ENCODE measurements at places on chromosomes 12 and 14. TPM values are rescaled to one million over a fixed set of nuclear protein-coding genes. Genes with fewer than 3 reads are reported as not detected.

GRCh38 chr12:14655284-14655683 lies 41.1 kb downstream of the GUCY2C start:
- H3K4me3 ChIP-seq: no peak overlapping the region
- H3K36me3 ChIP-seq: no peaks in the 10 kb centered on the region
- no peak for DNase-seq
- no peak overlapping the region for H3K27ac ChIP-seq
- no peaks in the 10 kb centered on the region for H3K4me1 ChIP-seq

The RNFT2 gene
- 9.7 TPM for total RNA-seq

DNA sequence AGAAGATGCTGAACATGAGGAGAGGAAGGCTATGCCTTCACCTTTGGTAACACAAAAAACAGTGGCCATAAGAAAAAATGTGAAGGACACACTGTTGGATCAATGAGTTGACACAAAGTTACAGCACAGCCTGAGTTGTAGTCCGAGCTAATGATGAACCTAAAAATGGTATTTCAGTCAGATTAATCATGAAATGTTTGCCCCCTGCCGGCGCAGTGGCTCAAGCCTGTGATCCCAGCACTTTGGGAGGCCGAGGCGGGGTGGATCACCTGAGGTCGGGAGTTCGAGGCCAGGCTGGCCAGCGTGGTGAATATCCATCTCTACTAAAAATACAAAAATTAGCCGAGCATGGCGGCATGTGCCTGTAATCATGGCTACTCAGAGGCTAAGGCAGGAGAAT lies 1.3 kb upstream of the CAPRIN2 start:
- no peaks in the 10 kb centered on the region for H3K36me3 ChIP-seq
- no peak overlapping the region for H3K4me3 ChIP-seq
- no peak overlapping the region for H3K27ac ChIP-seq
- no peaks in the 10 kb centered on the region for H3K27me3 ChIP-seq

DNA sequence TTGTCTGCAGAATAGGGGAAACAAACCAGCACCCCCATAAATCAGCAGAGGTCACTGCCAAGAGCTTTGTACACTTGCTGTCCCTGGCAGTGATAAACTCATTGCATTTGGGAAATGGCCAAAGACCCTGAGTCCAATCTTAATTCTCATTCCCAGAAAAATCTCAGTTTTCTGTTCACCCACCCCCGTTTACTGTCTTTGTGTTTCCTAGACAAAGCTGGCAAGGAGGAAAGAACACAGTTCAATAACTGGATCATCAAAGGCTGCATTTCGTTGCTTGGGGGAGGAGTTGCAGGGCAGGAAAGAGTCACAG lies 365.1 kb downstream of the DPF3 start:
- no peaks in the 10 kb centered on the region for H3K36me3 ChIP-seq
- H3K27ac ChIP-seq: no peak overlapping the region
- peaks cover 25% of the 10 kb centered on the region for H3K4me1 ChIP-seq
- no peaks in the 10 kb centered on the region for H3K27me3 ChIP-seq
- H3K4me3 ChIP-seq: no peak overlapping the region

The GPR65 gene
- 12.3 TPM for total RNA-seq

DNA sequence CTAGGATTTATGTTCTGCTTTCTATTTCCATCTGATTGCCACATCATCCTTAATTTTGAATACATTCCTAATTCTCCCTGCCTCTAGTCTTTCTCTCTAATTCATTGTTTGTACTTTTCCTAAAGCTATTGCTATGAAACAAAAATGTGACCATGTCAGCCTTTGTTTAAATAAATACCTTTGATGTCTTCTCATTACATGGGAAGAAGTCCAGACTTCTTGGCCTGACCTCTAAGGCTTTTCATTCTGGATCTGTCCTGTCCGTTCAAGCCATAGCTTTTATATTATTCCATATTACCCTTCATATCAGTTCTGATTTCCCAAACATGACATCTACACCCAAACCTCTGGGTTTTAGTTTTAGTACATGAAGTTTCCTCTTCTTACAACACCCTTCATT lies 91.4 kb downstream of the CDK17 start:
- no peaks in the 10 kb centered on the region for H3K4me1 ChIP-seq
- no peak overlapping the region for H3K27ac ChIP-seq
- H3K36me3 ChIP-seq: peaks cover 19% of the 10 kb centered on the region
- H3K4me3 ChIP-seq: no peak overlapping the region
- DNase-seq: no peak

DNA sequence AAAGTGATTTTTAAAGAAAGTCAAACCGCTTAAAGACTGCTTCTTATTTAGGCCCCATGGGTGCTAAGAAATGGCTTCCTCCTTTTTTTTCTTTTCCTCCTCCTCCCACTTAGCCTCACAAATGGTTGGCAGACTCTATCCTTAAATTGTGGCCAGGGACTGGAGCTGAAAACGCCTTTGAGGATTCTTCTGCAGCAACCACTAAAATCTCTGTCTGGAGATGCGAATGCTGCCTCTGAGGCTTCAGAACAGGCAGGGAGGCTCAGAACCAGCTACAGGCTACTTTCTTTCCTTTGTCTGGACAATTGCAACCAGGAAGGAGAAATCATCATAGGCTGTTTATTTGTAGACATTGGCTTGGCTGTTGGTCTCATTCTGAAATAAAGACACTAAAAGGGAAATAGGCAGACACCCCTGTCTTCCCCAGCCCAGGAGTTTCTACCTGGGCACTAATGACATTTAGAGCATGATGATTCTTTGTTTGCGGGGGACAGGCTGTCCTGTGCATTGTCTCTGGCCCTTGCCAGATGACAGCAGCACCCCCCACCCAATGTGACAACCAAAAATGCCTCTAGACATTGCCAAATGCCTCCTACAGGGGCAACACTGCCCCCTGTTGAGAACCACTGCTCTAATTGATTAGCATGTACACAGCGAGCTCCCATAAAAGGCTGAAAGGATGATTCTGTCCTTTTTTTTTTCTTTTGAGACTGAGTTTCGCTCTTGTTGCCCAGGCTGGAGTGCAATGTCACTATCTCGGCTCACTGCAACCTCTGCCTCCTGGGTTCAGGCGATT lies 50.3 kb downstream of the MAP1LC3B2 start:
- H3K36me3 ChIP-seq: no peaks in the 10 kb centered on the region
- no peak overlapping the region for H3K27ac ChIP-seq
- H3K4me1 ChIP-seq: no peaks in the 10 kb centered on the region
- H3K27me3 ChIP-seq: no peaks in the 10 kb centered on the region

DNA sequence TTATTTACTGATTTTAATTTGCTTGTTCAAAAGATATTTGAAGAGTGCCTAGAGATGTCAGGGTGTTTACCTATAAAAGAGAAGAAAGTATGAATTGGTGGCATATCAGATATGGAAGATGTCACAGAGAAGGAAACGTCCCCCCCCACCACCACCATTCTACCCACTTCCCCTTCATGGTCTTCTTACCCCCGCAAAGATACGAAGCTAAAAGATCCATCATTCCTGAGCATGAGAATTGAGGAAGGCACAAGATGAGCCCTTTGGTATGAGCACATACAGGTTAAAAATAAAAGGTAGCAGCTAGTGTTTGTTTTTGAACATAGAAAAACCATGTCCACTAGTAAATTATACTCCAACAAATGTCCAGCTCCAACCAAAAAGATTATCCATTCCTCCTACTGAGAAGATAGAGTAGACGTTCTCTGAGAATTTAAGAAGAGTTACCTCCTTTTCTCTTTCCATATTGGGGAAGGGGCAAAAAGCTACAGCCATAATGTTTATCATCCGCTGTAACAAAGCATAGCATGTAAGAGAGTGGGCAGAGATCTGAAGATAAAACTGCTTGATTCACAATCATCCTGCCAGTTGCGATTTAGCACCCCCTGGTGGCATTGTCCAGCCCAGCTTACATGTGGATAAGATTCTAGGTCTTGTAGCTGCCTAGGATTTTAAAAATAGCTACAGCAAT lies 29.1 kb downstream of the NFYB start:
- H3K27me3 ChIP-seq: no peaks in the 10 kb centered on the region
- H3K4me1 ChIP-seq: no peaks in the 10 kb centered on the region
- peak; percentile 91 for DNase-seq

GRCh38 chr14:58807191-58807590 lies 169.4 kb downstream of the DACT1 start:
- no peak overlapping the region for H3K4me3 ChIP-seq
- H3K27ac ChIP-seq: no peak overlapping the region
- no peaks in the 10 kb centered on the region for H3K27me3 ChIP-seq
- no peaks in the 10 kb centered on the region for H3K4me1 ChIP-seq

The TAS2R50 gene
- total RNA-seq: 1.6 TPM

DNA sequence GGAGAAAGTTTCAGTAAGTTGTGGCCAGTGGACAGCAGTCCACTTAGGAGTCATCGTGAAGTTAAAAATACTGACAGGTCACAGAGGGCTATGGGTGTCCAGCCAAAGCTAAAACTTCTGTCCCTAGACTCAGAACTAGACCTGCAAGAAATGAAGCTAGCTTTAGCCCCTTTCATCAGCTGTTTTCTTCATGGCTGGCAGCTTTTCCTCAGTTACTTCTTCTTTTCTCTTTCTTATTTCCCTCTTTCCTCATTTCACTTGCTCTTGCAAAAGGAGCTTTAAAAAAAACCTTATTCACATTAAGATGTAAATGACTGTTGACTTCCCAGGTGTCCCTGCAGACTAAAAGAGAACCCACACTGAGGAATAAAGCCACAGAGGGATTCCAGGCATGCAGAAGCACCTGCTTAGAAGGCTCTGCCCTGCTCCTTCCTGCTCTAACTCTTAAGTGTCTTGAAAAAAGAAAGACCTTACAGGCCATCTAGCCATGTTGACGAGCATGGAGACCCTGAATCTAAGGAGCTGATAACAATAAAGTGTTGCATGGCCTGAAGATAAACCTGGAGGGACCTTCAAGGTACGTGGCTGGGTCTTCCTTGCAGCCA lies 69.7 kb upstream of the CCND2 start:
- no peak overlapping the region for H3K4me3 ChIP-seq
- no peak for DNase-seq
- no peaks in the 10 kb centered on the region for H3K4me1 ChIP-seq
- no peaks in the 10 kb centered on the region for H3K36me3 ChIP-seq
- H3K27me3 ChIP-seq: no peaks in the 10 kb centered on the region

The EAPP gene
- total RNA-seq: 86.0 TPM

The PLA2G1B gene
- not detected for total RNA-seq

- no peaks in the 10 kb centered on the region for H3K27me3 ChIP-seq
- H3K4me3 ChIP-seq: peak overlapping the region; percentile 61
- H3K4me1 ChIP-seq: peaks cover 47% of the 10 kb centered on the region
- H3K36me3 ChIP-seq: no peaks in the 10 kb centered on the region
These were observed 99.4 kb upstream of the PARP11 start for GRCh38 chr12:3972576-3972975.

- no peaks in the 10 kb centered on the region for H3K36me3 ChIP-seq
- no peaks in the 10 kb centered on the region for H3K27me3 ChIP-seq
- no peak overlapping the region for H3K4me3 ChIP-seq
- H3K27ac ChIP-seq: no peak overlapping the region
These were observed 228.2 kb upstream of the SYT1 start for GRCh38 chr12:78636231-78636855.

- no peaks in the 10 kb centered on the region for H3K27me3 ChIP-seq
- no peak overlapping the region for H3K27ac ChIP-seq
- peaks cover 27% of the 10 kb centered on the region for H3K4me1 ChIP-seq
- no peak overlapping the region for H3K4me3 ChIP-seq
These were observed 65.7 kb upstream of the DYRK2 start for GRCh38 chr12:67582844-67583243.

DNA sequence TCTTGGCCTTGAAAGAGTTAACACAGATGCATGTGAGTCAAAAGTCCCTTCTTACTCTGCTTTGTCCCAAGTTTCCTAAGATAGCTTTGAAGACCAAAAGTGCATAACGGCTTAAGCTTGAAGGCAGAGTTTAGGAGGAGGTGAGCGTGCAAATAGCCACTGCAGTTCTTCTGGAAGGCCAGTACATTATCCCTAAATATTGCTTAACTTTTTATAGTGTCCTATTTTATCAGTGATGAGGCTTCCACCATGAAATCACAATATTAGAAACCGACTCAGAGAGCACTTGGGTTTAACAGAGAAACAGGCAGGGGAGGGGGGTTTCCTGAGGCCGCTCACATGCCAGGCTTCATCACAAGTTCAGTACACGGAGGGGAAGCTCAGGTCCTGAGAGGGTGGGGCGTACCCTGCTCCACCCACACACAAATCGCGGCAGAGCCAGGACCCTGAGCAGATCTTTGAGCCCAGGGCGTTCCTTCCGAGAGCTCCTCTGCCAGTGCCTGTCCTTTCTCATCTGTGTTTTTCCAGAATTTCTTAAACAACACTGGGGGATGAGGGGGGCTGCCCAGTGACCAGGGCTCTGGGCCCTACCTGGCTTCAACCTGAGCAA lies 26.8 kb upstream of the BDKRB2 start:
- no peaks in the 10 kb centered on the region for H3K4me1 ChIP-seq
- no peak overlapping the region for H3K27ac ChIP-seq
- no peak for DNase-seq
- H3K27me3 ChIP-seq: no peaks in the 10 kb centered on the region
- no peak overlapping the region for H3K4me3 ChIP-seq

DNA sequence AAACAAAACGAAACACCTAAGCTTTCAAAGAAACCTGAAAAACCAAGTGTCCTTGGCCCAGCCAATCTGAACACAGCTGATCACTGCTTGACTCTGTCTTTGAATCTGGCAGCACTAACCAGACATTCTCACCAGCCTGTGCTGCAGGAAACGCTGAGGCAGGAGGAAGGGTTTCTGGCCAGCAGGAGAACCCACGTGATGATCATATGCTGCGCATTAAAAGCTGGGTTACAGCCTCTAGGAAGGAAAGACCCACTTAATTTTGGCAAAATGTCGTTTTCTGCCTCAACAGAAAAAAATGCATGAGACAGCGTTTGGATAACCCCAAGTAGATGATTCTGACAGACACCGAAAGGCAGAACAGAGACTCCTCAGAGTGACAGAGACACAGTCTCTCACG lies 9.8 kb downstream of the APPL2 start:
- no peaks in the 10 kb centered on the region for H3K4me1 ChIP-seq
- no peaks in the 10 kb centered on the region for H3K27me3 ChIP-seq

- DNase-seq: no peak
- no peak overlapping the region for H3K27ac ChIP-seq
- H3K4me1 ChIP-seq: no peaks in the 10 kb centered on the region
- H3K36me3 ChIP-seq: no peaks in the 10 kb centered on the region
These were observed 102.7 kb upstream of the ST8SIA1 start for GRCh38 chr12:22437031-22437806.

DNA sequence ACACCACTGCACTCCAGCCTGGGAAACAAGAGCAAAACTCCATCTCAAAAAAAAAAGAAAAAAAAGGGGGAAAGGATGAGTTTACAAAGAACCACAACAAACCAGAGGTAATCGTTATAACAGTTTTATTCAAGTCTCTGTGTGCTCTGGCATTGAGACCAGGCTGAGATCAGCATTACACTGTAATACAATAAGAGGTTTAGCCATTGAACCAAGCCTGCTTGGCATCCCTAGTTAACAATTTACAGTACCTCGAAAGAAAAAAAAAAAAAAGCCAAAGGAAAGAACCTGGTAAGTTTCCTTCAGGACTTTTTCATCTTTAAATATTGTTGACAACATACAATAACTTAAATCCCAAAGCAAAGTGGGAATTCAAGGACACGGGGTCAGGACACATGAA lies 80.7 kb downstream of the TTC9 start:
- H3K36me3 ChIP-seq: no peaks in the 10 kb centered on the region
- no peaks in the 10 kb centered on the region for H3K4me1 ChIP-seq
- H3K27ac ChIP-seq: no peak overlapping the region
- H3K27me3 ChIP-seq: no peaks in the 10 kb centered on the region

GRCh38 chr12:105476616-105477015 lies 146.1 kb downstream of the C12orf75 start:
- no peak overlapping the region for H3K27ac ChIP-seq
- no peak overlapping the region for H3K4me3 ChIP-seq
- H3K27me3 ChIP-seq: peaks cover 2% of the 10 kb centered on the region
- no peak for DNase-seq

The DBX2 gene
- total RNA-seq: not detected

Data from CD4-positive, CD25-positive, alpha-beta regulatory T cell (primary cell).